ENCODE measurements at places on chromosomes 6 and 20. TPM values are rescaled to one million over a fixed set of nuclear protein-coding genes. Genes with fewer than 3 reads are reported as not detected.

The VGLL2 gene
- total RNA-seq: not detected

The EPPIN gene
- total RNA-seq: not detected

GRCh38 chr20:8376940-8377339 is 244.9 kb downstream of the PLCB1 start:
- DNase-seq: no peak

The TGM3 gene
- total RNA-seq: not detected

- DNase-seq: no peak
Measured at GRCh38 chr20:55597526-55597925, 407.8 kb downstream of the CBLN4 start.

The GLP1R gene
- total RNA-seq: not detected

- no peak for DNase-seq
Measured at GRCh38 chr6:159830501-159831372, 30.7 kb downstream of the PNLDC1 start.

GRCh38 chr6:3540253-3540820 is 83.5 kb upstream of the SLC22A23 start:
- no peak for DNase-seq

DNA sequence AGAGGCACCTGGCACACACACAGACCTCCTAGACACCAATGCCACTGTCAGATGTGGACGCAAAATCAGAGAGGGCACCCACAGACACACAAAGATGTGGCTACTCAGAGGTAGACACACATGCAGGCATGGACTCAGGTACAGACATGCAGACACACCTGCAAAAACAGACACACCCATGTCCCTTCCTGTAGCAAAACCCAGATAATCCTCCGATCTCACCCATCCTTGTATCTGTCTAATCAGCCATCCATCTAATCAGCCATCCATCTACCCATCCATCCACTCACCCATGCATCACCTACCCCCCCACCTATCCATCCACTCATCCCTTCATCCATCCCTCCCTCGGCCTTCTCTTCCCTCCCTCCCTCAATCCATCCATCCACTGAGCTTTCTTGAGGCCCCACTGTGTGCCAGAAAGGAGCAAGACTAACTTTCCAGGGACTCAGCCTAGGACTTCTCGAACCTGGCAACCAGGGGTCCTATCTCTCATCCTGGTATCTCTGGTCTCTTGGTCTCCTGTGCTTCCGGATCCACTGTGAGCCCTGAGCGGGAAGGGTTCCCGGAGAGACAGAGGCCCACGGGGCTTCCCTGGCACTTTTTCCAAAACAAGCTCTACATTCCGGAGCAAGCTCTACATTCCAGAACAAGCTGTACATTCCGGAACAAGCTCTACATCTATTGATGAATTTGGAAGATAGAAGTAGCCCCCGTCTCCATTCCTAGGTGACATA is 1.1 kb upstream of the TGM2 start:
- no peak for DNase-seq

DNA sequence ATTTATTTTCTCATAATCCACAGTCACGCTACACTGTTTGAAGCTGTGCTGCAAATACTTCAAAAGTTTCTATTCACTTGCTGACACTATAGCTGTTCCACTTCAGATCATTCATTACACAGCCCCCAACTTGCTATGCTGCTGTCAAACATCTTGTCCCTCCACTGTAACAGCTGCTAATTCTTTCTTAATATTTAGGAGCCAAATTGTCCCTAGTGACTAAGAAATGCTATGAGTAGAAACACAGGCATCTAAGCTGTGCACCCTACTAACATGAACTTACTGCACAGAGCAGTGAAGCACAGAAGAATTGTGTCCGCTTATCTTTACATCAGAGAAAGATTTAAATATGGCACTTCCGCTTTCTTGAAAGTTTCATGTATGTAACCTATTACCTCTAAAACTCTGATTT is 91.3 kb downstream of the PDE10A start:
- DNase-seq: no peak

GRCh38 chr20:11807054-11808048 is 110.3 kb upstream of the BTBD3 start:
- peak; percentile 43 for DNase-seq

The CD93 gene
- total RNA-seq: 101 TPM

DNA sequence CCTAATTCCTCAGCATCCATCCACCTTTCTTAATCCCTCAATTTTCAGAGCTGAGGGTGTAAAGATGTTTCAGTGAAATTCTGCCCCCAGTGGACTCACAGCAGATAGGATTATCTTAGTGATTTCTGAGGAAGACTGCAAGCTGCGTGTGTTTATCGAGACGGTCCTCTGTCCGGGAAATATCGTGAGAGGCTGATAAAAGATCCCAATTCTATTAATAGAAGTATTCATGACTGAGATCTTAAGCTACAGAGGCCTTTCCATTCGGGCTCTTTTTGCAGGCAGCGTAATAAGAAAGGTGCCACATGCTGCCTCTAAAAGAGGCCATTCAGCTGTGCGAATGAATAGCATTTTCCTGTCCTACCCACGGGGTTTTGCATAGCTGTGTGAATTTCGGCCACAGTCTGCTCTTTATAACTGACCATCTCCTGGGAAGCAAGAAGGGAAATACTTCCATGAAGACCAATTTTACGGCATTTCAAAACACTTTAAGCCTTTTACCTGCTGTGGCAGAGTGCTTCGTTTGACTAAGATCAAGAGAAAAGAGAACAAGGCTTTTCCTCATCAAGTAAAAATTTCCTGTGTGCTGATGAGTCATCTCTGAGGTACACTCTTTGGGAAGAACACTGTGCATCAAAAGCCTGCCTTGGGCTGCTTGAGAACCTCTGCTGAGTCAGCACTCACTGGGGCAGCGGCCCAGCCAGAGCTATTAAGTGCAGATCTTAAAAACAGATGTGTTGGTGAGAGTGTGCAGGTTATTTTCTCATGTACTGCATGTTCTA is 208.8 kb downstream of the ARHGAP18 start:
- DNase-seq: no peak

DNA sequence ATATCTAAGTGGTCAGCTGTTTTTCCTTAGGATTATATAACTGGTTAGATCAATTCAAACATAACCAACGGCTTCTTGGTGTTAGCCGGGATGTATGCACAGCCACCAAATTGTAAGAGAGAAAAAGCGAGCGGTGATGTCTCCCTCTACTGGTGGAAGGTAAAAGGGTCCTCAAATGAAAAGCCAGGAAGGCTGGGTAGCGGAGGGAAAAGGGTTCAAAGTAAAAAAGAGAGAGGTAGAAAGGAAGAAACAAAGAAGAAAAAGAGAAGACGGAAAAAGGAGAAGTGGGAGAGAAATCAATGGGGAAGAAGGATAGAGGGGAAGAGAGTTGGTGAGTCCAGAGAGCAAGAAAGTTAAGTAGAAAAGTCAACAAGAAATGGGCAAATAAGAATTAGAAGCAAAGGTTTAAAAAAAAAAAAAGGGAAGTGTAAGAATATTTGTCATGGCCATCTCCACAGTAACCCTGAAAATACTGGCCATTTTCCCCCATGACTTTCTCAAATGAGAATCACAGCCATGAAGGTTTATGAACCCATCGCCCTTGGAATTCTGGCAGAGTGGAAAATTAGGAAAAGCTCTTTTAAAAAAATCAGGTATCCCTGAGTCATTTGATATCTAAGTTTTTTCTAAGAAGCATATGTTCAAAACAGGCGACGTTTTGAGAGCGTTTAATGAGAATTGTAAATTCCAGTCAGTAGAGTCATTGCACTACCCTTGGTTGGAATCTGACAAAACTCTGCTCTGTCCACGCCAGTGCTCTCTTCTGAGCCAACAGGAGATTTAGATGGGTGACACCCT is 155.6 kb upstream of the SNX9 start:
- peak; percentile 55 for DNase-seq

The LAMP5 gene
- total RNA-seq: 1.0 TPM

DNA sequence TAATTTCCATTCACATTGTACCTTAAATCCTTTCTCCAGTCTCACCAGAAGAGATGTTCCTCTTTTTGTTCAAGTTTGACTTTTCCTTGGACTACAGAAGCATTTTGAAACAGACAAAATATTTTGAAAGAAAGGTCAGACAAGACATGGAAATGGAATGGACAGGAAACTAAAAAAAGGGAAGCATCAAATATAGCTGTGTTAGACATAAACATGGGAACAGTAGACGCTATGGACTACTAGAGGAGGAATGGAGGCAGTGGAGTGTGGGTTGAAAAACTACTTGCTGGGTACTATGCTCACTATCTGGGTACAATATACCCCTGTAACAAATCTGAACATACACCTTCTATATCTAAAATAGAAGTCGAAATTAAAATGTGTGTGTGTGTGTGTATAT is 4.1 kb upstream of the FAM135A start:
- no peak for DNase-seq

The C6orf163 gene
- total RNA-seq: 0.26 TPM

DNA sequence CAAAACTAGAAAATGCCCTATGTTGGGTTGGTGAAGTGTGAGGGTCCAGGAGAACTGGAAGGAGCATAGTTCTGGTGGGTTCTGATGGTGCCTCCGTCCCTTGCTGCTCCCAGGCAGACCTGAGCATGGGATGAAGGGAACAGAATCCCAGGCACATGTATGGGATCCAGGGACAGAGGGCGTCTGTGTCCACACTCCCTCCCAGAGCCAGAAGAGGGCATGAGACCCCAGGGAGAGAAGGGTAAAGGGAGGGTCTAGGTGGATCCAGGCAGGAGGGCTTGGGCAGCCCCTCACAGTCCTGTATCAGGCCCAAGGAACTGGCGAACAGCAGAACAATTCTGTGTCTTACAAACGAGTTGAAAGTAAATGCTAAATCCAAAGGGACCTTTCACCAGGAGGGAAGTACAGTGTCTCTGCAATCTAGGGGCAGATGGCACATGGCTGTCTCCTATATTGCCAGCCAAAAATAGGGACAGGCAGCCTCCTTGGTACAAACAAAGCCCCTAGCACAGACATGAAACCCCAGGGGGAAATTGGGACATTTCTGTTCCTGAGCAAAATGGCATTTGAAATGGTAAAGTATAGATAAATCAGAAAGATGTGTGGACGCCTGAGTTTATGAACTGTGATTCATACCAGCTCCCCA is 2.5 kb upstream of the BPIFA1 start:
- DNase-seq: no peak

GRCh38 chr20:7399575-7399974 is 540.7 kb downstream of the HAO1 start:
- DNase-seq: peak; percentile 52

DNA sequence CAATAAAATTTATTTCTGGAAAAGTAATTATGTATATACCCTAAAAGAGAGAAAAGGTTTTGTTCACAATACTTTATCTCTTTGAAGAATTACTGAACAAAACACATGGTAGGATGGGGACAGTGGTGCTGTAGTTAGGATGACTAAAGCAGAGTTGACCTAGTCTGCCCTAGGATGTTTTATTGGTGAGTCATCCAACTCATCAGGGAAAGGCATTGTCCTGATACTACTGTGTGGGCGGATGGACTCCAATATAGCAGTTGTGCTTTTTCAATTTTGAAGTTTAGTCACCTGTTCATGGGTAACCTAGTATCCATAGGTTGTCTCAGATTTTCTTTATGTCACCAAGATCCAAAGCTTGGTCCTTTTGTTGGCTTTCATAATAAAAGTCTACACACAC is 53.3 kb upstream of the EYS start:
- no peak for DNase-seq

- DNase-seq: no peak
Measured at GRCh38 chr20:49593466-49594142, 25.7 kb upstream of the PTGIS start.

The MUC21 gene
- total RNA-seq: not detected

- no peak for DNase-seq
Measured at GRCh38 chr6:40336940-40337760, 250.0 kb downstream of the LRFN2 start.

DNA sequence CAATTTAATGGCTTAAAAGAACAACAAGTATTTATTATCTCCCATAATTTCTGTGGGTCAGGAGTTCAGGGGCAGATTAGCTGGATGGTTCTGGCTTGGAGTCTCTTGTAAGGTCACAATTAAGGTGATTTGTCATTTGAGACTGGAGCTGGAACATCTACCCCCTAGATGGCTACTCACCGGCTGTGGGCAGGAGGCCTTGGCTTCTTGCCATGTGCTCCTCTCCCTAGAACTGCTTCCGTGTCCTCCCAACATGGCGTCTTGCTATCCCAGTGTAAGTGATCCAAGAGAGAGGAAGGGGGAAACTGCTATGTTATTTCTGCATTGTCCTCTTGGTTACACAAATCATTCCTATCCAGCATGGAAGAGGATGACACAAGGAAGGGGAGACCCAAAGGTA is 210.2 kb upstream of the ECI2 start:
- no peak for DNase-seq

The TNNC2 gene
- total RNA-seq: 0.13 TPM

GRCh38 chr6:15389084-15389764 is 143.4 kb downstream of the JARID2 start:
- no peak for DNase-seq

DNA sequence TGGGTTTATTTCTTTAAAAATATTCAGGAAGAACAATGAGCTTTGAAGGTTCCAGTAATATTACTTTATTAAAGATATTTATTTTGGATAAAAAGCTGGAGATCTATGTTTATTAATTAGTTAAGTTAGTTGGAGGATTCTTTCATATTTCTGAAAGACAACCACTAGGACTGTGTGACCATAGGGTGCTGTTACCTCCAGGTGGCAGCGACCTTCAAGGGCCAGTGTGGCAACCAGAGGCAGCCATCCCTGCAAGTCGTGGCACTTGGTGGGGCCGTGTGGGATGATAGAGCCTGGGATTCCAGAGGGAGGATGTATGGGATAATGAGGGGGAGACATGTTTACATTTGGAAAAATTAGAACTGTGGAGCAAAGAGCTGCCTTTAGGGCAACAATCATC is 95.5 kb upstream of the SCP2D1 start:
- DNase-seq: no peak

The LRRC73 gene
- under 0.01 TPM for total RNA-seq

DNA sequence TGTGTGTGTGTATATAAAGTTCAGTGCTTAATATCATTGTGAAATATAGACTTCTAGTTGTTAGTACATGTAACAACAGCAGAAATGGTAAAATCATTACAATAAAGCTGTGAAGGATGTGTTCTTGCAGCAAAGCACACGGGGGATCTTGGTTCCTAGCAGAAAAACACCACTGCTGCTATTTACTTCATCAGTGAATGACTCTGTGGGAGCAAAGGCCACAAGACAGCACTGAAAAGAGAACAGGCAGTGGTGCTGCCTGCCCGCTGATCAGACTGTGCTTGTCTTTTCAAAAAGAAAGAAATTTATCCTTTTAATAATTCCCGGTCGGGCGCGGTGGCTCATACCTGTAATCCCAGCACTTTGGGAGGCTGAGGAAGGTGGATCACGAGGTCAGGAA is 689.9 kb upstream of the CITED2 start:
- DNase-seq: no peak

GRCh38 chr6:146543211-146543939 is at the start of gene RAB32:
RAB32 (plus strand) TSS chr6:146543833; CDS start chr6:146543872, 39 bp downstream.
- peak; percentile 83 for DNase-seq

Data from dermis microvascular lymphatic vessel endothelial cell (primary cell).